Hematopoietic multipotent progenitor cell treated with erythropoietin and hydrocortisone succinate and interleukin-3 and kit ligand, for 4 days (in vitro differentiated cells): ENCODE measurements at places on chromosomes 2 and 18.
A peak's percentile ranks its signal among the peaks of the same experiment; 100 is the strongest.

GRCh38 chr2:150325656-150326314 lies 161.7 kb downstream of the RND3 start:
- DNase-seq = no peak

DNA sequence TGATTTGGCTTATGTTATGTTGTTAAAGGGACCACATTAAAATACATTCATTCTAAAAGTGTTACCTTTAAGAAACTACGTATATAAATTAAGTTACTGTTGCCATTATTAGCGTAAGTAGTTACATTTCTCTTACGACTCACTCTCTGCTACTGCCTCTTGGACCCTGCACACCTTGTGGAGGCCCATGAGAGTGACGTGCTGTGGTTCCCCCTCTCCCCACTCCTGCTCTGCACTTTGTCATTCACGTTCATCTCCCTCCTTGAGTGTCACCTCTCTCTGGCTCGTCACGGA lies 830 bp upstream of the MERTK start:
- DNase-seq = no peak

DNA sequence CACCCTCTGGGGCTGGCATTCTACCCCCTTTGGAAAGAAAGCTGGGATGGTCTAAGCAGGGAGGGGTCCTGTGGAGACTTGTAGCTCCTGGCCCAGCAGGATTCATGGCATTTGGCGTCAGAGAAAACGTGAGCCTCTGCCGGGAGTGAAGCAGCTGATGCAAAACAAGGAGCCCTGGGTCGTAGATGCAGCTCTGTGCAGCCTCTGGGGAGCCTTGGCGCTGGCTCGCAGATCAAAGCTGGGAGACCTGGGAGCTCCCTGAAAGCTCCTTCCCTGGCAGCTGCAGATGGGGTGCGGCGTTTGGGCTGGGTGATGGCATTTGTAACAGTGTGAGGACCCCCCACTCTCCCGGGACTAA lies 148.3 kb downstream of the KLHL29 start:
- no peak for DNase-seq

- no peak for DNase-seq
Observed at GRCh38 chr2:133475610-133476009, 92.7 kb downstream of the NCKAP5 start.

GRCh38 chr2:120863661-120864320 lies 128.1 kb downstream of the GLI2 start:
- DNase-seq = peak; percentile 51

GRCh38 chr18:66328296-66328878 lies 275.5 kb downstream of the CDH19 start:
- no peak for DNase-seq

DNA sequence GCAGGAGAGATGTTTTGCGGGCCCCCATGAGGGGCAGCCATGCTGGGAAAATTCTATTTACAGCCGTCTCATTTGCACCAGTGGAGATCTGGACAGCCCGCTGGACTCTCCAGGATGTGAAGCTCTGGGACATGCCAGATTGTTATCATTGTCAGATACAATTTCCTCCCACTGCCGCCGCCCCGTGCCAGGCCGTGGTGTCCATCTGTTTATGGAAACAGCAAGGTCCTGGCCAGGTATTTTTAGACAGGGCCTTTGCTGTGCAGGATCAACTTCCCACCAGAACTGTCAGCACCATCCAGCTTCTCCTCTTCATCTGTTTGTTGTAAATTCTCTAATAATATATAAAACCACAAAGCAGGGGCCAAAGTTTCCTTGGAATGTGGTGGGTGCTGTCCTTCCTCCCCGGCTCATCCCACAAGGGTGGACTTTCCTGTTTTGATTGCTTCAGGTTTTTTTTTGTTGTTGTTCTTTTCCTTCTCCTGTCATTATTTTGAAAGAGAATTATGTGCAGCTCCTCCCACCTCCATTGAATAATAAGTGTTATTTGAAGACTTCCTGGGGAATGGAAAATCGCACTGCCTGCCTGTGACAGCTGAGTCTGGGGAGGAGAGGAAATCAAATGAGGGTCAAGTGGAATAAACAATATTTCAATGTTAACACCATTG lies 398.1 kb downstream of the TNS1 start:
- DNase-seq = no peak

DNA sequence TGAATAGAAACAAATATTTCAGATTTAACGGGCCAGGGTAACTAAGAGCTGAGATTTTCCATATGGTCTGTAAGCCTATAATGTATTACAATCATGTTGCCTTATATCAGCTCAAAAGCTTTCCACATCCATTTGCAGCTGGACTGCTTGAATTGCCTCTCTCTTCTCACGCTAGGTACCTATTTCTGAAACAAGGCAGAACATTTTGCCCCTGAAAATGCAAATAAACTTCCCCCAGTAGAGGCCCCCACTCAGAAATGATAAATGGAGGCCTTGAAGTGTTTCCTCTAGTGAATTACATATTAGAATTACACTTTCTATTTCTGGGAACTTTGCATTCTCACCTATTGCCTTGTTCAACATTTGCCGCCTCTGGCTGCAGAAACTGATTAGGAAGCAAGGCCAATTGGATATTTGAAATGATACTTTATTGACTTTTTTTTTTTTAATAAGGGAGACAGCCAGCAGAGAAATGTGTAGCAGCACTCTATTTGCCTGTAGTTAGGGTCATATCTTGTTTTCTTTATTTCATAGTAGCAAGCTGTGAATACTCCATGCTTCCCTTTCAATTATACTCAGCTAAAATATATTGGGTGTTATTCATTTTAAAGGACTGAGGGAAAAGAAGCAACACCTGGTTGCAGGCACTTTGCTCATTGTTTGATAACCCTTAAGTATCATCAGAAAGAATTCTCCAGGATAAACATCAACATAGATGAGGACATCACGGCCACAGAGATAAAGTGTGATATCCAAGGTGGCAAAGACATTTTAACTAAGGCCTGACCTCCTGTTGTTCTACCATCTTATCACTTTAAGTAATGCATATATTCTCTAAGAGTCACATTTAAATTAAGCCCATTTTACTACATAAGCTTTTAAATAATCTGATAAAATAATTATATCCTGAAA lies 505.5 kb downstream of the LRRTM4 start:
- DNase-seq = no peak

DNA sequence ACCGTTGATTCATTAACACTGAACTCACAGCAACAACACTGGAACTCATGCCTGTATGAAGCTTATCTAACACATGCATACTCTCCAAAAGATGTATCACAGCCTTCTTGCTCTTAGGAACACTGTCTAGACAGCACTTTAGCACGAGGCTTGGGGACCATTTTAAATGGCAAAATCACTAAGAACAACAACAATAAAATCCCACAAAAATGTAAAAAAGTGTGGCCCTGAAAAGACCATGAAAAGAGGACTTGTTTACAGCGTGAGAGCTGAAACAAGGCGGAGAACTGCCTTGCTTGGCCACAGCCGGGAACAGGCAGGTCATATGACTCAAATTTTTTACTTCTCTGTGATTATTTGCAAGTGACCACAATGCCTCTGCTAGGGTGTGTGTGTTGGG lies 48.1 kb downstream of the CHN1 start:
- DNase-seq = peak; percentile 10

GRCh38 chr2:102013206-102014040 lies 21.7 kb downstream of the IL1R2 start:
- no peak for DNase-seq

- no peak for DNase-seq
Observed at GRCh38 chr18:49495076-49495475, 8.0 kb upstream of the C18orf32 start.

DNA sequence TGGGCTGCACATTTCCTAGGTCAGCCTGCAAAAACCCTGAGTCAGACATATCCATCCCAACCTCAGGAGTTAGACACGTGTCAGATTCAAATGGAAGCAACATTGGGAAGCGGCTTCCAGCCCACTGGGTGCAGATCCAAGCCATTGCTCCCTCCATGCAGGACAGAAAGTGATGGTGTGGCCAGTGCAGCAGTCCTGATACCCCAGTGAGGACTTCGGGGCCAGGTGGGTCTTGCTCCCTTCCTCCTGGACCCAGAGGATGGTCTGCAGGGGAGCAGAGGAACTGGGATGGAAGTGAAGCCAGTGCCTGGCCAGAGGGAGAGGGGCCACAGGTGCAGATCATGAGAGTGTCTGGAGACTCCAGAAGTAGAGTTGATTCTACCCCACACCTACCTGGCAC lies 252.0 kb downstream of the FAM210A start:
- no peak for DNase-seq

GRCh38 chr2:13779996-13780395 lies 852.5 kb upstream of the LRATD1 start:
- no peak for DNase-seq

DNA sequence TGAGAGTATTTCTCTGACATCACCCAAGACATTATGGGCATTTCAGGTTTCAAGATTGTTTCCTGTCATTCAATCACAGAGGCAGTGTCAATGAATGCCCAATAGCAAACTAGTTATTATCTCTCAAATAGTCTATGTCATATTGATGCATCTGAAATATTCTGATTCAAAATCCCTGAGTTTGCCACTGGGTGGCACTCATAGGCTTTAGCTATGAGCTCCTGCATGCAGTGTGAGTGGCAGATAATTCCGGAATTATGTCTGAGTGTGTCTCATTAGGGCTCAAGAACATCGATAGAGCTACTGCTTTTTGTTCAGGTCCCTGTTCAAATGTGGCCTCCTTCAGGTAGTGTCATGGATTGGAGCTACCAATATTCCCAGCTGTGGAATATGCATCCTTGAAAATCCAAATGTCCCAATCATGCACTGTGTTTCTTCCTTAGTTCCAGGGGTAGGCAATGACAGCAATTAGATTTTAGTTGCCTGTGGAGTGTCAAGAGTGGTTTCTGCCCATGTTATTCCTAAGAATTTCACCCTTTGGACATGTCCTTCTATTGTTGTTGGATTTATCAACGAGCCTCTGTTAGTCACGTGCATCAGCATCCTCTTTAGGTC lies 7.8 kb upstream of the OR6B3 start:
- DNase-seq = peak; percentile 78

- no peak for DNase-seq
Observed at GRCh38 chr2:112162956-112163355, 24.8 kb downstream of the FBLN7 start.
